Fibroblast of skin of right biceps (primary cell): ENCODE measurements at places on chromosomes 6 and 20.

DNA sequence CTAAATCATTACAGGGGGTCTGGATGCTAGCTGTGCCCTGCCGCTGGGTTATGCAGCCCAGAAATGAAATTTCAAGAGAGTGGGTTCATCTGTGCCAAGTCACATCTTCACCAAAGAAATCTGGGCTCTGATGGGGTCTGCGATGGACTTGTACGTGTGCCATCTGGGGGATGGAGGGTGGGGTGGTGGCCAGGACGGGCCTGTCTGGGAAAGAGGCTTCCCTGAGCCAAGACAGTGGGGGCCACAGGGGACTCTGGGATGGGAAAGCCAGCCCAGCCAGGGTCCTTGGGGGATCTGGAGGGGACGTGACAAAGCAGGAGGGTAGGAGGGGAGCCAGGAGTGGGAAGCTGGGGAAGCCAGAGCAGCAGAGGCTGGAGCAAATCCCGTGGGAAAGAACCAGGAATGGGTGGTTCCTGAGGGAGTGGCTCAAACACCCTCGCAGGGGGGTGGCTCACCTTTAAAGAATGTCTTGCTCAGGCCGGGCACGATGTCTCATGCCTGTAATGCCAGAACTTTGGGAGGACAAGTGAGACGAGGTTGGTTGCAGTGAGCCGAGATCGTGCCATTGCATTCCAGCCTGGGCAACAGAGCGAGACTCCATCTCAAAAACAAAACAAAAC lies 36.3 kb upstream of the SULF2 start:
- peak; percentile 38 for DNase-seq

DNA sequence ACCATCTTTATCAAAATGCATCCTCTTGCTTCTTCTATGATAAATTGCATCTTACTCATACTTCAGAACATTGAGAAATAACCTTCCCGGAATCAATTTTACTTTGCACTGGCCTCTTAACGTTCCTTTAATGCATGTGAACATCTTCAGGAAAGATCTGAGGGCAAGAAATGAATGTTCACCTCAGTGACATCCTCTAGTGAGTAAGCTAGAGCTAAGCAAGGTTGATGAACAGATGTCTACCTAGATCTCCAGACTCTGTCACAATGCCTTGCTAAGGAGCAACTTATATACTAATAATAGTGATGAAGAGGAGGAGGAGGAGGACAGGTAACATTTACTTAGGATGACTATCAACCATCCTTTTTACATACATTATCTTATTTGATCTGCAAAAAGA lies 16.8 kb upstream of the HINT3 start:
- no peak for DNase-seq

- DNase-seq, result no peak
Observed at GRCh38 chr20:44418069-44418905, 57.4 kb upstream of the TTPAL start.

- no peak for DNase-seq
Observed at GRCh38 chr6:29564875-29565274, 5.3 kb upstream of the UBD start.

DNA sequence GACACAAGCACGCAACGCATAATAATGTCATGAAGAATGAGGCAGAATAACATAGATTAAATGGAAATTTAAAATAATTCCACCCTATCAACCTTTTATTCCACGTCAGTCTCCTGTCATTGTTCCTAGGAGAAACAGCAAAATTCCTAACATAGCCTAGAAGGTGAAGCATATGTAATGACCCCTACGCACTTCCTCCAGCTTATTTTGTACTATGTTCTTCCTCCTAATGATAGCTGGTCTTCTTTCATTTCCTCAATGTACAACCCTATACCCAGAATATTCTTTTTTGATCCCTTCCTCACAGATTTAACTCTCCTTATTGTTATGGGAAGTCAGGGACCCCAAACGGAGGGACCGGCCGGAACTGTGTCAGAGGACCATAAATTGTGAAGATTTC lies 122.0 kb upstream of the CARMIL1 start:
- DNase-seq, result no peak

GRCh38 chr20:6142348-6142993 lies 19.6 kb upstream of the FERMT1 start:
- DNase-seq, result peak; percentile 51

DNA sequence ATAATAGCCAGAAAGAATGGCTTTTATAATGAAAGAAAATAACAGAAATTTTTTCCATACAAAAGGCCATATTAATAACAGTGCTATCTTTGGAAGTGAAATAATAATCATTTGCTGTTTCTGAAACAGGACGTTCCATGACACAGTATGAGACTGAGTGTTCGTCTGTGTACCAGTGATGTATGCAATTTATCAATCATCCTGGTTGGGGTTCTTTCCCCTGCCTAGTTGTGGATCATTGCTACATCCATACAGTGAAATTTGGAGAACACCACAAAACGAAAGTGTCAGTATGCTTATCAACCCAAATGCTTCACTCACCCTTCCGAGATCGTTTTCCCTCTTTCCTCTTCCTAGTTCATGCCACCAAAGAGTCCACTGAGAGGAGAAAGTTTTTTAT lies 151.4 kb upstream of the PRDM1 start:
- no peak for DNase-seq

GRCh38 chr6:44071670-44072451 lies 55.4 kb downstream of the MRPL14 start:
- DNase-seq, result peak; percentile 99
